Fibroblast of gingiva (primary cell): ENCODE measurements at places on chromosomes 6 and 20.

- DNase-seq: no peak
Measured at GRCh38 chr20:42435230-42435629, 754.5 kb downstream of the PTPRT start.

DNA sequence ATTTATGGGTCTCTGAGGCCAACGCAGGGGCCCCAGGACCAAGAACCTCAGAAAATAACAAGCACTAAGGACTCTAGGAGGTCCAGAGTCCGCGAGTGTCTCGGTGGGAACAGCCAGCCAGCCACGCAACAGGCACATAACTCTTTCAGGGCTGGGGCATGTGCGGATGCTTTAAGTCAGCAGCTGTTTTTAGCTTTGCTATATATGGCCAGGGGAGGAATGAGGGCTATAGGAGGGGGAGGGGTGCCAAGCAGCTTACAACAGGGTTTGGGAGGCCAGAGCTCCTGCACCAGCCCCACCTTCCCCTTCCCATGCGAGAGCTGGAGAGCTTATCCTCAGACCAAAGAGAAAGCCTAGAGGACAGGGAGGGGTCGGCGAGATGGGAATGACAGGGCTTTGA is 6.2 kb downstream of the JPH2 start:
- DNase-seq: no peak

GRCh38 chr20:18852318-18852717 is 38.7 kb downstream of the SCP2D1 start:
- no peak for DNase-seq

- DNase-seq: no peak
Measured at GRCh38 chr6:116265041-116265829, 11.4 kb upstream of the TSPYL4 start.

- DNase-seq: no peak
Measured at GRCh38 chr6:30507849-30508827, 18.8 kb downstream of the HLA-E start.

DNA sequence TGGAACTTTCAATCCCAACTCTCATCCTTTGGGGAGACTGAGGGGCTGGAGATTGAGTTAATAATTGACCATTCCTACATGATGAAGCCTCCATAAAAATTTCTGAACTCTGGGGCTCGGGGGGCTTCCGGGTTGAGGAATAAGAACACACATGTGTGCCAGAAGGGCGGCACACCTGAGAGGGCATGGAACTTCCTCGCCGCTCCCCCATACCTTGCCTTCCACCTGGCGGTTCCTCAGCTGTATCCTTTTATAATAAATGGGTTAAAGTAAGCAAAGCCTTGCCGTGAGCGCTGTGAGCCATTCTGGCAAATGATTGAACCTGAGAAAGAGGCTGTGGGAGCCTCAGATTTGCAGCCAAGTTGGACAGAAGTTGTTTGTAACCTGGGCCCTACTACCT is 164.8 kb downstream of the LY86 start:
- DNase-seq: no peak

DNA sequence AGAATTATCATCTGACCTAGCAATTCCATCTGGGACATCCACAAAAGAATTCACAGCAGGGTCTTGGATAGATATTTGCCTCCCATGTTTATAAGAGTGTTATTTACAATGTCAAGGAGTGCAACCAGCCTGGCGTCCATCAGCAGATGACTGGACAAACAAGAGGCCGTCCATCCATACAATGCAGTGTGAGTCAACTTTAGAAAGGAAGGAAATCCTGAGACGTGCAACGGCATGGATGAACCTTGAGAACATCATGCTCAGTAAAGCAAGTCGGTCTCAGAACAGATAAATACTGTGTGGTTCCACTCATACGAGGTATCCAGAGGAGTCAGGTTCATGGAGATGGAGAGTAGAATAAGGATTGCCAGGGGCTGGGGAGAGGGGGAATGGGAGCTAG is 46.4 kb downstream of the FOXF2 start:
- no peak for DNase-seq

DNA sequence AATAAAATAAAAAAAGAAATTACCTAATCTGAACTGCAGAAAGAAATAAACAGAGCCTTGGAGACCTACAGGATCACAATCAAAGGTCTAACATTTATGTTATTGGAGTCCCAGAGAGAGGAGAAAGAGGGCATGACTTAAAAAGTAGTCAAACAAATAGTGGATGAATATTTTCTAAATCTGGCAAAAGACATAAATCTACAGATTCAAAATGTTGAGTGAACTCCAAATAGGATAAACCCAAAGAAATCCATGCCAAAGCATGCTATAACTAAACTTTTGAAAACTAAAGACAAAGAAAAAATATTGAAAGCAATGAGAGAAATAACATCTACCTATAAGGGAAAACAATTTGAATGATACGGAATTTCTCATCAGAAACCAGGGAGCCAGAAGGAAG is 38.2 kb downstream of the PSMB1 start:
- DNase-seq: no peak

DNA sequence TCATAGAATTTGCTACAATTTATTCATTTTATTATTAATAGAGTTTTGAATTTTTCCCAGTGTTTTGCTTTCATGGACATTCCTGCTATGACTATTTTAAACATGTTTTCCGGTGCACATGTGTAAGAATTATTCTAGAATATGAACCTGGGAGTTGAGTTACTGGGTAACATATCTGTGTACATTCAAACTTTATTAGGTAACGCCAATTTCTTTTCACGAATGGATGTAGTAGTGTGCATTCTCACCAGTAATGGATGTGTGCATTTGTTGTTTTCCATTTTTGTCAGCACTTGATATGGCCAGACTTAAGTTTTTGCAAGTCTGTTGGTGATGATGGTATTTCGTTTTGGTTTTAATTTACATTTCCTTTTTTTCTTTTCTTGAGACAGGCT is 118.8 kb downstream of the CDKAL1 start:
- DNase-seq: no peak

DNA sequence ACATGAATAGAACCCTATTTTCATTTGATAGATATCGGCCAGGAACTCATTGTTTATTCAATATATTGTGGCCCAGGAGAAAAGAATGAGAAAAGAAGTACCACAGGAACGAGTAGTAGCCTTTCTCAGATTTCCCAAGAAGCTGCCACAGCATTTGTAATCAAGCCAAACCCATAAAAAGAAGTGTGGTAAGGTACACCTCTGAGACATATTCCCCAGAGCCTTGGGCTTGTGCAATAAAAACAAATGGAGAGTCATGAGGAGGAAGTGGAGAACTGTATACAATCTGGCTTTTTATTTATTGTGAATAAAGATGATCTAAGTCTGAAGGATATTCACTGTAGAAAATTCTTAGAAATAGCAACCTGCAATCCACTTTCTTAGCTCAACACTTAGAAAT is 36.7 kb downstream of the KIF6 start:
- DNase-seq: peak; percentile 90

- DNase-seq: peak; percentile 77
Measured at GRCh38 chr6:148521158-148521557, 178.5 kb downstream of the SASH1 start.

DNA sequence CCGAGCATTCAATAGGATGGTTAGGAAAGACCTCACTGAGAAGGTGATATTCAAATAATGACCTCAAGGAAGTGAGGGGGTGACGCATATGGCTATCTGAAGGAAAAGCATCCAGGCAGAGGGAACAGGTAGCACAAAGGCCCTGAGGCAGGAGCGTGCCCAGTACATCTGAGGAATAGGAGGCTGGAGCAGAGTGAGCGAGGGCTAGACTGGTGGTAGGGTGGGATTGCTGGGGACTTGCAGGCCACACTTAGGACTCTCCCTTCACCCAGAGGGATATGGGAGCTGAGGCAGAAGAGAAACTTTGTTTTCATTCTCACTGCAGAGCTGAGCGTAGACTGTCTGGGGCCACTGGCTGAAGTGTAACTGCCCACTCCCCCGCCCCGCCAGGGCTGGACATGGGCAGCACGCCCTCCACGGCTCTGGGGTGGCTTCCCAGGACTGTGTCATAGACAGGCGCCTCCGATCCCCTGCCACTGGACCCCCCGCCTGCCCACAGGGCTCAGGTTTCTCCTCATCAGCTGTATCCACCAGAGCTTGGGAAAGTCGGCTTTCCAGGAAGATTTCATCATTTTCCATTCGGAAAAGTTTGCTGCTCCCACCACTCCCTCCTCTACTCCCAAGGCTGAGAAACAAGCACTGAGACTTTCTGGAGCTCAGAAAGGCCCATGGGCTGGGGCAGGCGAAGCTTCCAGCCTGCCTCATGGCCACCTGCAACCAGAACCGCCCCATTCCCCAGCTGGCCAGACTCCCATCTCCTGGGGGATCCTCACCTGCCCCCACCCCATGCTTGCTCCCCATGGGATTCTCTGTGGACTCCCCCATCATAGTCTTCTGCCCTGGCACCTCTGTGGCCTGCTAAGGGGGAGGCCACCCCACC is 142.6 kb downstream of the MRPL14 start:
- peak; percentile 47 for DNase-seq

DNA sequence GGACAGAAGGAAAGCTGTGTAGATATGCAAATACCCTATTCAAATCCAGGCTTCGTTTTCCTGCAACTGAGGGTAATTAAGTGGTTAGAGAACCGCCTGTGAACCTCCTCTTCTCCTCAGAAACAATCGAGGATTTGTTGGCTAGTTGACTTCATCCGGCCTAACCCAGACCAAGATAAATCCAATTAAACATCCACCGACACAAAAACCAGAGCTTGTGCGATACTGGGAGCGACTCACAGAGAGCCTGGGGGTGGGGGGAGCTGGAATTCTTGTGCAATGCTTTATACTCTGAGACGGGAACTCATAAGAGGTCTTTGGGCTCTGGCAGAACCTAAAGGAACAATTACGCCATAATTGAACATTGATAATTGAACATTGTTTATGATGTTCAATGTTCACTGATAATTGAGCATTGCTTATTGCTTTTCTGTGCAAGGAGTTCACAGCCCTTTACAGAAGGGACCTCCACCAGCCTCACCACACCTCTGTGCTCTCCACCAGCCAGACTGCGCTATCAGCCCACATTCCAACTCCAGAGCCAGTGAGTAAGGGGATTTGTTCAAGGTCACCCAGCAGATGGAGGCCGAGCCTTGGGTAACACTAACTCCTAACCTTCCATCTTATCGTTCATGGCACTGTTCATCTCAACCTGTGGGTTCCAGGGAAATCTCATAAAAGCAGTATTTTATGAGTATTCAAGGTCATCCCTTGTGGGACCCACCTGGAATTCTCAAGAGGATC is 429.6 kb upstream of the JARID2 start:
- no peak for DNase-seq

DNA sequence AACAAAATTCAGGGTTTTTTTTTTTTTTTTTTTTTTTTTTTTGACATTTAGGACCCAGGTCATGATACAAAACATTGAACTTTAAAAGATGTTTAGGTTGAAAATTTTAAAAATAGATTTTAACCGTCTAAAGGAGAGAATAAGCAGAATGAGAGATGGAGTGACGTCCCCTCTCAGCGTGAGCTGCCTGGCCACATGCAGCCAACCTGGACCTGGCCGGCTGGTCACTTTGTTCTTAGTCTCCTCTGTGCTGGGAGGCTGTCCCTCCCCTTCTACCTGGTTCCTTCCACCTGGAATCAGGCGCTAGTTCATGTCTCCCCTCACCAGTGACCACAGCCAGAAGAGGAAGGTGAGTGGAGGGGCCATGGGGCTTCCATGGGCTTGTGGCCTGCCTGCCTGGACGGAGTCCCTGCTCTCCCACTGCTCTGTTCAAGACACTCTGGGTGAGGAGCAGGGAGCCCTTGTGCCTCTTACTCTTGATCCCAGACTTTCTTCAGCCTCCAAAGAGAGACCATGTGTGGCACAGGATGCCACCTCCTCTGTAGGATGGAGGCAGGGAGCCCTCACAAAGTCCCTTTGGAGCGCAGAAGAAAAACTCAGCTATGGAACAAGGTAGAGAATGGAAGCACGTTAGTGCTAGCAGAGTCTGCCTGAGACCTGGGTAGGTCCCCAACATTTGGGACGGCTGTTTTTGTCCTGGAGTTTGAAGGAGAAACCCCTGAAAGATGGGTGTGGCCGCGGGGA is 31.7 kb downstream of the IRF4 start:
- DNase-seq: no peak

DNA sequence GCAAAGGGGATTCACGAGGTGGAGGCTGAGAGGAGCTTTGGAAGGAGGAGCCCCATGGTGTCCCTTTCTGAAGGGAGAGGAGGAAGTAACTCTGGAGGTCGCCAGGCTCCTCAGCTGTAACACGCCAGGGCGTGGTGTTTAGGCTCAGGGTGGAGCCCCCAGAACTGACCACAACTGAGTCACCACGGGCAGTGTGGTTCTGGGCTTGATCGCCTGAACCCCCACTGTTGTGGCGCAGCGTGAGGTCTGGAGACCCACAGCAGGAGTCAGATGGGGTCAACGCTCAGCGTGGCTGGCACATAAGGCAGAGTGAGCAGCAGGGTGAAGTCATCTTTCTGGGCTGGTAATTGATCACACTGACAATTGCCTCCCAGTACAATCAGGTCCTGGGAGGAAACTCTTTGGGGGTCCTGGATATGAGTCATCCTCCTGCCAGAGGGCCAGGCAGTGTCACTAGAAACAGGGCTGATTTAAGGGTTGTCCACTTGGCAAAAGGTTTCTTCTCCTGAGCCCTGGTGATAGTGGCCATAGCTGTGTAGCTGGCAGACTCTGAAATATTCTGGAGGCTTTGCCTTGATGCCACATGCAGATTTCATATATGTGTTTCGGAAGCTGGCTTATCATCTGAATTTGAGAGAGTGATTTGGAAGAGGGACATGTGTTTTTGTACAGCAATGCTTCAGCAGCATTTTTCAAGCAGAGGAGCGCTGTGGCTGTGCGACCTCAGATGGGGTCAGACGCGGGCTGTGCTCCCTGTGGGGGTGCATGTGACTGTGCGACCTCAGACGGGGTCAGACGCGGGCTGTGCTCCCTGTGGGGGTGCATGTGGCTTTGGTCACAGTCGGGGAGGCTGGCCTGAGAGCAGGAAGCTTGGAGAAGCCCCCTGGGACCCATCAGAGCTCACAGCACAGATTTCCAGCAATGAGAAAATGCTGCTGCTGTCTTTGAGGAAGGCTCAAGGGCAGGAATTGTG is 50.0 kb downstream of the SYNJ2 start:
- DNase-seq: peak; percentile 87

GRCh38 chr20:35821807-35822242 is 50.0 kb downstream of the PHF20 start:
- DNase-seq: peak; percentile 51

GRCh38 chr6:30877419-30878262 is 6.7 kb upstream of the DDR1 start:
- DNase-seq: peak; percentile 84

DNA sequence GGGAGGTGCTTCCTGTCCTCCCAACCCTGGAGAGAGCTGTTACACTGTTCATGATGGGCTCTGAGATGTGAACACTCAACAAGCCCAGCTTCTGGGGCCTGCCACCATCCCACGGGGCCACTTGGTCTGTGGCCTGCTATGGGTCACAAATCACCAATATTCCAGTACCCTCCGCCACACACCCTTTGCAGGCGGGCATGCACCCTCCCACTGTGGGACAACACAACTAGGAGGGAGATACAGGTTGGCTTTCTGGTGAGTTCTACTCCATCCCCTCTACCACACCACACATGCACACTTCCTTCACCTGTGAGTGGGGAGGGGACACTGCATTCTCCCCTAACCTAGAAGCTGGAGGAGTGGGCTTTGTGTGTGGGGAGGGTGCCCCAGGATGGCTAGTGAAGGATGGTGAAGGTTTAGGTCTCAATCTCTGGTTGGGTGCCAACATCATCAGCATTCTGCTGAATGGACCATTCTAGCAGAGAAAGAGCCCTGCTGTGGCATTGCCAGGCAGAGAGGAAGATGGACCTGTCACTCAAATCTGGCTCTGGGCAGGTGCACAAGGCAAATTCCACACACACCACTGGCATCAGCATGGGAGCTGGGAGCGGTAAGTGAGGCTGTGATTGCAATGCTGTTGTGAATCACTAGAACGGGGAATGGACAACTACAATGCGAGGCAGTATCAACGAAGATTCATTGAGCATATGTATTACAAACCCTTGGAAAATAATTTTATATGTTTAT is 175.1 kb downstream of the THBS2 start:
- DNase-seq: no peak
